ENCODE measurements at places on chromosomes 1 and 21.

GRCh38 chr1:210814382-210815123, 319.4 kb downstream of the KCNH1 start:
- no peak for DNase-seq

DNA sequence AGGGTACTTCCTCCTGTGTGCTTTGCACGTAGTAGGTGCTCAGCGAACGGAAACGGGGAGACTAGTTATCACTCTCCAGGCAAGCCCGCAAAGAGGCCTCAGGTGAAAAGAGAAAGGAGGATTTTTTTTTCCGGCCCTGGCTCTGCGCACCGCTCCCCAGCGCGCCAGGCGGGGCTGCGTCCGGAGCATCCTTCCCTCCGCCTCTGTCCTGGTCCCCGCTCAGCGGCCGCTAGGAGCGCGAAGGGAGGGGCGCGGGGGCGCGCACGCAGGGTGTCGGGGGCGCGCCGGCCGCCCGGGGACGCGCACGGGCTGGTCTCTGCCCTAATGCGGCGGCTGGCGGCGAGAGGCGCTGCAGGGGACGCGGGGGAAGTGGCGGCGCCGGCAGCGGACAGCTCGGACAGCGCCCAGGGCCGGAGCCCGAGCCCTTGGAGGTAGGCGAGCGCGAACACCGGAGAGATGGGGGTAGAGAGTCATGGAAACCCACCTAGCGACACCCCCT, 42.3 kb upstream of the NFASC start:
- peak; percentile 46 for DNase-seq

GRCh38 chr1:45887156-45887842, 83.9 kb downstream of the MAST2 start:
- DNase-seq, result no peak

DNA sequence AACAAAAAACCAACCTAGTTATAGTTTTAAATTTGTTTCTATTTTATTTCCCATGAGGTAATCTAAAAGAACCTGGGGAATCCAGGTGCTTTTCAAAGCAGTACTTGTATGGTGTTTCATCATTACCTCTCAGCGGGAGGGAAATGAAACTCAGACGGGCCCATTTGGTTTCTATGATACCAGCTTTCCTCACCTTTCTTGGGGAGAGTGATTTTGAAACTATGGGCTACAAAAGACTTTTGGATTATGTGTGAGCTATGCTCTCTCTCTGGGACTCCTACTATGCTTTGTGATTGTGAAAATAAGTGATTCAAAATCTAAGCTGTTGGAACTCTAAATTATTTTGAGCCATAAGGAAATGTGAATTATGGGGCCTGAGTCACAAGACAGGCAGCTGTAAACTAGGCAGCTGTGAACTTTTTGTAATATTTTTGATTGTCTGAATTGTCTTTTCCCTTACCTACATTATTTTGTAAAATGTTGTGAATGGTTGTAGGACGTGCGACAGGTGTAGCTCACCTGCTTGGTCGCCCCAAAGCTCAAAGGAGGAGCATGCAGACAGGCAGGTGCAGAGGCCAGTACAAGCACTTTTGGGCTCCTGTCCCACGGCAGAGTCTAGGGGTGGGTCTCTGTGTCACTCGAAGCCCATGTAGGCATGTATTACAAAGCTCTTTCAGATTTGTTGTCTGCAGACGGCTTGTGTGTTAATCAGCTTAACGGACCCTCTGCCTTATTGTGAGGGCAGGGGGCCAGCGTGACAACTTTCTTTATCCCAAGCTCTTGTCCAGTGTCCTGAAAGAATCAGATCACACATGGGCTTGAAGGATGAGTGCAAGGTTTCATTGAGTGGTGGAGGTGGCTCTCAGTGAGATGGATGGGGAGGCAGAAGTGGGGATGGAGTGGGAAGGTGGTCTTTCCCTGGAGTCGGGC, 64.8 kb upstream of the BACH1 start:
- DNase-seq, result no peak

DNA sequence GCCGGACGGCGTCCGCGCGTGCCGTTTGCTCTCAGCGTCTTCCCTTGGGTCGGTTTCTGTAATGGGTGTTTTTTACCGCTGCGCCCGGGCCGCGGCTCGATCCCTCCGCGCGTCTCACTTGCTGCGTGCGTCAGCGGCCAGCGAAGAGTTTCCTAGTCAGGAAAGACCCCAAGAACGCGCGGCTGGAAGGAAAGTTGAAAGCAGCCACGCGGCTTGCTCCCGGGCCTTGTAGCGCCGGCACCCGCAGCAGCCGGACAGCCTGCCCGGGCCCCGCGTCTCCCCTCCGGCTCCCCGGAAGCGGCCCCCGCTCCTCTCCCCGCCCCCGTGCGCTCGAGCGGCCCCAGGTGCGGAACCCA, 159.8 kb downstream of the RUNX1 start:
- peak; percentile 80 for DNase-seq

- no peak for DNase-seq
Measured at GRCh38 chr1:208421486-208421885, 177.3 kb upstream of the PLXNA2 start.

DNA sequence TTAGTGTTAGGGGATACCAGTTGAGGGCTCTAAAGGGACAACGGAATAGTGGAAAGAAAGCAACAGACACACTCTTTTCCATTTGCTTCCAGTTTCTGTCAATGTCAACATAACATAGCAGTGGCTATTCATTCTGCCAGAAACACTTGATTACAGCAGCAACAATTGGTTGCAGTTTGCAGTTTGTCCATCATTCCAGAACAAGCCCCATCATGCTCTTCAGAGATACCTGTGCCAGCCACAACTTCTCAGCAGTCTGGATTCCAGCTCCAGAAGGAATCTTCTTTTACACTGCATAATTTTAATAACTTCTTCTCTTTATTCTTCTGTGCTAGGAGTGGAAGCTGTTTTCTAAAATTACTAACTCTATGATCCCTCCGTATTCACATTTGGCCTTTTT, 1521.4 kb downstream of the PLA2G4A start:
- DNase-seq, result no peak

DNA sequence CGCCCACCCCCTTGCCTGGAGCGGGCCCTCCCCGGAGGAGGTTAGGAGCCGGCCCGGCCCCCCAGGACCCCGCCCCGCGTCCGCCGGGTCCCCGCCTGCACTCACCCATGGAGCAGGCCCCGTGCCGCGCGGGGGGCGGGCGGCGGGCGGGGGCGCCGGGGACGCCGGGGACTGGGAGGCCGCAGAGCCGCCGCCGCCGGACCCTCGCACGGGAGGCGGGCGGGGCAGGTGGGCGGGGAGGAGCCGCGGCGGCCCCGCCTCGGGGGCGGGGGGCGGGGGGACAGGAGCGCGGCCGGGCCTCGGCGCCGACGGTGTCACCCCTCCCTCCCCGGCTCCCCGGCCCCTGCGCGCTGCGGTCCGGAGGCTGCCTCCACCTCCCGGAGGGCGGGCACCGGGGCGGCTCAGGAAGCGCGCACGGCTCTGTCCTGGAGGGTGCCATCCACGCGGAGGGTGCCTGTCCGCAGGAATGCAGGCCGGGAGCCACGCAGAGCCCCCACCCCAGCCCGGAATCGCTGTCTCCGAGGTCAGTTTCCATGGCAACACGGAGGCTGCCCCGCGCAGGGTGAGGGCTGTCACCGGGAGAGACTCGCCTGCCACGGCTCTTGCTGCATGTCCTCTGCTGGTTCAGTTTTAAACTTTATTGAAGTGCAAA, 5.9 kb upstream of the PLEKHG5 start:
- DNase-seq, result peak; percentile 27

DNA sequence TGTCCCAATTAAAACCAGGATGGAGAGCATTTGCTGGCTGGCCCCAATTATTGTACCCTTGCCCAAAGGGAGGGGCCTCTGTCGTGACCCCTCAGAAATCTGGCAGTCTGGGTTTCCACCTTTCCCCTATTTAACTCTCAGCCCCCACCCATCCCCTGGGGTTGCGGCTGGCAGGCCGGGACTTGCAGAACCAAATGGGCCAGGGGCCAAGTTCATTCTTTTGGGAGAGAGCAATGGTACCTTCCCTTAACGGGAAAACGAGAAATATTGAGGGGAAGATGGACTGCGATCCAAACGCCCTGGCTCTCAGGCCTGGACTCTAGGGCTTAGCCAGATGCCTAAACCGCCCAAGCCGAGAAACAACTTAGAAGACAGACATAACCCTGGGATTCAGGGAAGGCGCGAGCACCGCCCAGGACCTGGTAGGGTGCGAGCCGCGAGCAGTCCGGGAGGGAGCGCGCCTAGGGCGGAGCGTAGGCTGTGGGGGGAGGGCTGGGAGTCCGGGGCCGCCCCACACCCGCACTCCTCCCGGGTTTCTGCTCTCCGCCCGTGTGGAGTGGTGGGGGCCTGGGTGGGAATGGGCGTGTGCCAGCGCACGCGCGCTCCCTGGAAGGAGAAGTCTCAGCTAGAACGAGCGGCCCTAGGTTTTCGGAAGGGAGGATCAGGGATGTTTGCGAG, at the start of gene SLC27A3:
Gene SLC27A3, plus strand, starts transcription at position 628 of the 678 bp plus-strand sequence. CDS start 91 bp downstream, outside the sequence.
- DNase-seq, result no peak

GRCh38 chr1:172405912-172406311, 14.6 kb upstream of the C1orf105 start:
- no peak for DNase-seq

- no peak for DNase-seq
Measured at GRCh38 chr1:21237446-21238088, 52.7 kb downstream of the ECE1 start.

DNA sequence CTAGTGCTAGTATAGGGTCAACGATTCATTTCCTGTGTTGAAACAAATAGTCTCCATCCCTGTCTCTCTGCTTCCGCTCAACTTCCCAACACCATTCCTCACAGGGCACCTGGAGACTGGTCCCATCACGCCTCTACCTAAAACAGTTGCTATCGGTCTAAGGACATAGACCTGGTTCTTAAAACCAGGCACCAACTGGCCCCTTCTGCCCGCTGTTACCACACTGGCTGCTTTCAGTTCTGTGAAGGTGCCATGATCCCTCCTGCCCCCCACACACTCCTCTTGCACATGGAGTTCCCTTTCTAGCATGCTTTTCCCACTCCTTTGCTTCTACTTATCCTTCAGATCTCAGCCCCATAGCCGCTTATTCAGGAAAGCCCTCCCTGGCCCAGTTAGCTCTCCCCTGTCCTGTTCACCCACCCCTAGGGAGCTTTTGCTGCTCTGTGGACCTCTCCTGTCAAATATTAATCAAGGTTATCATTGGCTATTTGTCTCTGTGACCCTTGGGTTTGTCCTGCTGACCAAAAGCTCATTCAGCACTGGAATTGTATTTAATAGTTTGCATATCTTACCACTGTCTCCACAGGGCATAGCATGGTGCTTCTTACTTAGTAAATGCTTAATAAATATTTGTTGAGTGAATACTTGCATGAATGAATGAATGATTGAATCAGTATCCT, 11.9 kb upstream of the KPRP start:
- no peak for DNase-seq

DNA sequence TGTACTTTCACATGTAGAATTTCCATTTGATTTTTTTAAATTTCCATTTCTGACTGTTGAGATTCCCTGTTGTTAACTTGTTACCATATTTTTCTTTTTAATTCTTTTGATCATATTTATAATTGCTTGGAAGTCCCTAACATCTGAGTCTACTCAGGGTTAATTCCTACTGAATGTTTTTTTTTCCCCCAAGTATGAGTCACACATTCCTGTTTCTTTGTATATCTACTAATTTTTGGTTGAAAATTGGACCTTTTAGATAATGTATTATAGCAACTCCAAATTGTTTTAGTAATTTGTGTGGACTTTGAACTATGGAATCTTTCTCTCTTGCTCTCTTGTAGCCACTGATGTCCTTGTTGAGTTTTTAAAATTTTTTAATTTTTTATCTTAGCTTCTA, 54.6 kb downstream of the STXBP3 start:
- DNase-seq, result no peak

DNA sequence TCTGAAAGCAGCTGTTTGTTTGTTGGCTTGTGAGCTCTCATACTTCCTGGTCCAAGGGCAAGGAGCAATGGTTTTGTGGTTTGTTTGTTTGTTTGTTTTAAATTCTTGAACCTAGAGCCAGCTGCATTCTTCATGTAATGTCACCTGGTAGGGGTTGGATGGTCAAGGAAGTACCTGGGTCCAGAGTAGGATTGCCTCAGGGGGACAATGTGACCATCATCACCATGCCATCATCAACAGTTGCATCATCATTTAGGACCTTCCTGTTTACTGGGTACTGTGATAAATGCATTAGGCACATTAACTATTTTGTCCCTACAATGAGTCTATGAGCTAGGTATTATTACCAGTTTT, 14.7 kb upstream of the MYOG start:
- no peak for DNase-seq

GRCh38 chr1:185987611-185988321, 253.6 kb downstream of the HMCN1 start:
- DNase-seq, result no peak

DNA sequence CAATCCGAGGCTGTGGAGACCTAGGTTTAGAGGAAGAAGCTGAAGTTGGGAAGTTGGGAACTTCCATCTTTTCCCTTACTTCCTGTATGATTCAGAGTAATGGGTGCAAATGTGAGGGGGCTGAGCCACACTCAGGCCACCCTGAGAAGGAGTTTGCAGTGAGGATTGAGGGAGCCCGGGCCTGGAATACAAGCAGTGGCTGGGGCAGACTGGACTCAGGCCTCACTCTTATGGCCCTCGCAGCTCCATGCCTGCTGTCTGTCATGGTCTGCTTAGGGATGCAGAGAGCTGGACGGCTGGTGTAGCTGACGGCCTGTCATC, 73.7 kb upstream of the RAB4A start:
- DNase-seq, result no peak

DNA sequence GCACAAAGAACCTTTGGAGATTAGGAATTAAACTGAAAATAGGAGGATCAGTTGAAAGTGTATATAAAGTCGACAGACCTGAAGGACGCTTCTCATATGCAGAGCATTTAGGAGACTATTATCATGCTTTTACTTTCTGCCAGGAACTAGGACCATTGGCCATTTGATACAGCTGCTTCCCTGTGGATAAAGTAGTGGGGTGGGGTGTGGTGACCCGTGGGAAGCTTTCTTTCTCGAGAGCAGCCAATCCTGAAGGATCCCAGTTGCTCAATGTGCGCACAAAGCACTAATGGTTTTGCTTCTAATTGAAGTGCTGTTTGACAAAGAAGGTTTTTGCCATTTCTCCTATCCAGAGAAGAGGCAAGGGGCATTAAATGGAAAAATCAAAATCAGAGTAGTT, 14.9 kb upstream of the CD55 start:
- DNase-seq, result no peak

- DNase-seq, result no peak
Measured at GRCh38 chr1:99659755-99660210, 13.9 kb downstream of the PALMD start.

Measured in Peyer's patch (tissue), 4 donors.